ENCODE measurements at places on chromosomes 5 and 9.

DNA sequence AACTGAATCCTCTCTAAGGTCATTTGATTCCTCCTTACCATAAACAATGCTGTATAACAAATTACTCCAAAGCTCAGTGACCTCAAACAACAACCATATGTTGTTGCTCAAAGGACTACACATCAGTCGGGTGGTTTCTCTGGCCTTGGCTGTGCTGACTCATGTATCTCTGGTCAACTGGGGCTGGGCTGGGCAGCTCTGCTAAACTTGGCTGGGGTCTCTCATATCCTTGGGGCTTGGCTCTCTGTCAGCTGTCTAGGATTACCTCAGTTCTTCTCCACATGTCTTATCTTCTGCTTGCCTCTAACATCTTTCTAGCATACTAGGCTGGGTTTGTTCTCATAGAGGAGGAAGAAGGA, 86.4 kb downstream of the GALNT10 start:
- DNase-seq = peak; percentile 98
- peak overlapping the region; percentile 54 for H3K27ac ChIP-seq
- no peak overlapping the region for H3K4me3 ChIP-seq

GRCh38 chr9:97487861-97488260, 13.6 kb upstream of the TMOD1 start:
- DNase-seq = no peak
- no peaks in the 10 kb centered on the region for H3K27me3 ChIP-seq
- H3K36me3 ChIP-seq = no peaks in the 10 kb centered on the region
- H3K27ac ChIP-seq = no peak overlapping the region

DNA sequence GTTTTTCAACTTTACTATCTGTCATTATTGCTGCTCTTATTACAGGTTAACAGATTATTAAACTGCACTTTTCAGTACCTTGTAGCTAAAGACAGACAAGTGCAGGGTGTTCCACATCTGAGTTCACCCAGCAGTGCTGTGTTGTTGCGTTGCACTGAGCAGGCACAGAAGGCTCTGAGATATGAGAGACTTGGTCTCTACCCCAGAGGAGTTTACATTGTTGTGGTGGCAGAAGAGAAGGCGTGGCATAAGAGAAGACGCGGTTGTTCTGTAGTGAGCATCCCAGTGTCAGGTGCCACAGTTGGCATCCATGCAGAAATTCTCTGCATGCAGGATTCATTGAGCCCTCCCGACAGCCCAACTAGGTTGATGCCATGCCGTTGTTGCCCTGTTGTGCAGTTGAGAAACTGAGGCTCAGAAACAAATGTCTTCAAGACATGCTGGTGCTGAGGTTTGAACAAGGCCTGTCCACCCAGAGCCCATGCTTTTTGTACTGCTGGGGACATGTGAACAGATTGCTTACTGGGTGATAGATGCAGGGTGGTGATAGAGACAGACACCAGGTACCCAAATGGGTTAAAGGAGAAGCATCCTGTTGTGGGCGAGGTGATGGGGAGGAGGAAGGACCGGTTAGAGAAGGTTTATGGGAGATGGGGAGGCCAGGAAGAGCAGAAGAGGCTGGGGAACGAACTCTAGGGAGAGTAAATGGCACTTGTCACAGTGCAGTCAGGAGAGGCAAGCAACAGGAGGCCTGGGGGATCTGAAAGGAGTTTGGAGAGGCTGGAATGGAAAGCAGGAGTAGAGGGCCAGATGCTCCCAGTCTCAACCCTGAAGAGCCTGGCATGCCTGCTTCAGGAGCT, 8.2 kb downstream of the ABL1 start:
- no peak for DNase-seq
- no peaks in the 10 kb centered on the region for H3K36me3 ChIP-seq
- no peaks in the 10 kb centered on the region for H3K27me3 ChIP-seq
- H3K4me1 ChIP-seq = peaks cover 57% of the 10 kb centered on the region
- no peak overlapping the region for H3K4me3 ChIP-seq

GRCh38 chr5:171825051-171825450, 39.4 kb downstream of the SMIM23 start:
- no peak overlapping the region for H3K4me3 ChIP-seq
- DNase-seq = peak; percentile 75
- H3K27me3 ChIP-seq = peaks cover 4% of the 10 kb centered on the region

- no peak overlapping the region for H3K4me3 ChIP-seq
- no peaks in the 10 kb centered on the region for H3K4me1 ChIP-seq
- H3K36me3 ChIP-seq = no peaks in the 10 kb centered on the region
- H3K27me3 ChIP-seq = no peaks in the 10 kb centered on the region
These were observed 12.5 kb upstream of the PARP8 start for GRCh38 chr5:50653946-50654345.

DNA sequence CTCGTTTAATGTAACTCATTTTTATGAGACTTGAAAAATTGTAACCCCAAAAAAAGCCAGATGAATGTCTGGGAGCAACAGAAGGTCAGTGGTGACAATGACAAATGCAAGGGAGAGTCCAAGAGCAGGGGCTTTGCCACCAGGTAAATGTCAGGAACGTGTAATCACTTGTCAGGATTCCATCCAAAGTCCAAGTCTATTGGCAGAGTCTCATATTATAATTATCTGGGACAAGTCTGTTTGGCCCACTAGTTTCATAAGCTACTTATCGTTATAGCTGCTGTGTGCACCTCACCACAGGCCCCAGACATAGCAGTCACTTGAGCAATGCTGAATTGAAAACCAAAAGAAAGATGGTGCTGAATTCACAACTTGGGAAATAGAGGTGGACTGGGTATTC, 180.8 kb downstream of the DNAH5 start:
- no peaks in the 10 kb centered on the region for H3K4me1 ChIP-seq
- DNase-seq = no peak
- no peaks in the 10 kb centered on the region for H3K27me3 ChIP-seq
- no peak overlapping the region for H3K27ac ChIP-seq

DNA sequence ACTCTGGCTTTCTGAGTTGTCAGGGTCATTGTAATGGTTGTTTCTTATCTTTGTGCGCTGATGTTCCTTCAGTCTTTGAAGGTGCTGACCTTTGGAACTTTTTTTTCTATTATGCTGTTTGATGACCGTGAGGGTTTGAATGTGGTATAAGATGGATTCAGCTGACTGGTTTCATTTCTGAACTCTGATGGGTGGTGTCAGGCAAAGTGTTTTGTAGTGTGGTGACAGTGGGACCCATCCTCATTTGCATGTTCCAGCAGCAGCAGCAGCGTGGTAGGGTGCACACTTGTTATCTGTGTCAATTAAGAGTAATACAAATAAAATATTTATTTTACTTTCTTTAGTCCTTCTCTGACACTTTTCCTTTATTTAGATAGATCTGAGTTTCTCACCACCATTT, 227.7 kb upstream of the PRR16 start:
- no peaks in the 10 kb centered on the region for H3K36me3 ChIP-seq
- H3K27me3 ChIP-seq = no peaks in the 10 kb centered on the region

DNA sequence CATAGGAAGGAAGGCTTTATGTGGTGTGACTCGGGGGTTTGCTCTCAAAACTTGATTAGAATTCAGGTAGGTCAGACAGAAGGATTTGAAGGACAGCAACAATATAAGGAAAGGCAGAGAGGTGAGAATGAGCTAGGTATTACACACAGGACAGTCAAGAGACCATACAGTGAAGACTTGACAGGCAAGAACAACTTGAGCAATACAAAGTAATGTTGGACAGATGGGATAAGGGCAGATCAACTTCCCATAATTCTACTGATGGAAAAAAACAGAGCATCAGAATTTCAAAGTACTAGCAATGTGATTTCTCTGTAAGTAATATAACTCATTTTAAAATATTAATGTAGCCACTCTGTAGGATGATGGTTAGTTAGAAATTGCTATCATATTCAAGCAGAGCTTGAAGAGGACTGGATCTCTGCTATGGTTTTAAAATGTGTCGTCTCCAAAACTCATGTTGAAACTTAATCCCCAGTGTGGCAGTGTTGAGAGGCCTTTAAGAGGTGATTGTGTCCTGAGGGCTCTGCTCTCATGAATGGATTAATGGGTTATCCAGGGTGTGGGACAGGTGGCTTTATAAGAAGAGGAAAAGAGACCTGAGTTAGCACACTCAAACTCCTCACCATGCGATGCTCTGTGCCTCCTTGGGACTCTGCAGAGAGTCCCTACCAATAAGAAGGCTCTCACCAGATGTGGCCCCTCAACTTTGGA, 22.4 kb upstream of the HOMER1 start:
- no peak overlapping the region for H3K27ac ChIP-seq
- no peak for DNase-seq
- H3K4me1 ChIP-seq = no peaks in the 10 kb centered on the region
- H3K36me3 ChIP-seq = no peaks in the 10 kb centered on the region

DNA sequence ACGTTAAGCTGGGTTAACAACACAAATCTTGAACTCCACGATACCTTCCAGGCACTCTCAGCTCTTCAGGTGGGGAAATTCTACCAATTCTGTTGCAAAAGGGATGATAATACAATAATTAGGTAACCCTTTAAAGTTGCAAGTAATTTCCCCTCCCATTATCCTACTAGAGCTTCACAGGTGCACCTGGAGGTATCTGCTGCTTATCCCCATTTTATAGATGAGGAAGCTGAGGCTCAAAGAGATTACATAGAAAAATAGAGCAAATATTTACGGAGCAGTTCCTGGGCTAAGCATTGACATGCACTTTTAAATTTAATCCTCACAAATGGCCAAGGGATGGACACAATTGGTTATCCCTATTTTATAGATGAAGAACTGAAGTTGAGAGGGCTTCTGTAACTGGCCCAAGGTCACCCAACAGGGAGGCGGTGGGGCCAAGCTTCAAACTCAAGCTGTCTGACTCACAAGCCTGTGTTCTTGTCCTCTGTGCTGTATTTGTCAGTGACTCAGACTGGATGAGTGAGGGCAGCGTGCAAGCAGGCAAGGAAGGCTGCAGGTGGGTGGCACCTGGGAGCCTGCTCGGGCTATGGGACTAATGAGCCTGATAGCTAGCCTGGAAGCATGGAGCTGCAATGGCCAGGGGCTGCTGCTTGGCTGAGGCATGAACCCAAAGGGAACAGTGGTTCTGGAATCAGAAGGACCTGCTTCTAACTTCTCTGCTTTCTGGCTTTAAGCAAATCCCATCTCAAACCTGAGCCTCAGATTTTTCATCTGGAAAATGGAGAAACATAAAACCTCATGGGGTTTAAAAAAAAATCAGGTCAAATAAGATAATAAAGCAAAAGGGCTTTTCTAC, 105.5 kb downstream of the PDE6A start:
- H3K36me3 ChIP-seq = no peaks in the 10 kb centered on the region
- H3K4me1 ChIP-seq = peaks cover 9% of the 10 kb centered on the region
- no peak overlapping the region for H3K27ac ChIP-seq
- no peaks in the 10 kb centered on the region for H3K27me3 ChIP-seq

DNA sequence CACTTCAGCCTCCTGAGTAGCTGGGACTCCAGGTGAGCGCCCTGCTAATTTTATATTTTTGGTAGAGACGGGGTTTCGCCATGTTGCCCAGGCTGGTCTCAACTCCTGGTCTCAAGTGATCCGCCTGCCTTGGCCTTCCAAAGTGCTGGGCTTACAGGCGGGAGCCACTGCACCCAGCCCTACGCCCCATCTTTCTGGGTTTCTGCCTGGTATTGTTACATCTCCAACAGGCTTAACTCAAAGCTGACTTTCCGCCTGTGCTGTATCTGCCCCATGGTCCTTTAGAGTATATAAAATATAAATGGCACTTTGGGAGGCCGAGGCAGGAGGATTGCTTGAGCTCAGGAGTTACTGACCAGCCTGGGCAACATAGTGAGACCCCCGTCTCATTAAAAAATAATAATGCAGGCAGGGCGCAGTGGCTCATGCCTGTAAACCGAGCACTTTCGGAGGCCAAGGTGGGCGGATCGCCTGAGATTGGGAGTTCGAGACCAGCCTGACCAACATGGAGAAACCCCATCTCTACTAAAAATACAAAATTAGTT, 36.5 kb upstream of the GLDC start:
- peak overlapping the region; percentile 97 for H3K27ac ChIP-seq
- H3K4me3 ChIP-seq = peak overlapping the region; percentile 74
- no peaks in the 10 kb centered on the region for H3K27me3 ChIP-seq
- peaks cover 3% of the 10 kb centered on the region for H3K4me1 ChIP-seq
- peak; percentile 14 for DNase-seq

DNA sequence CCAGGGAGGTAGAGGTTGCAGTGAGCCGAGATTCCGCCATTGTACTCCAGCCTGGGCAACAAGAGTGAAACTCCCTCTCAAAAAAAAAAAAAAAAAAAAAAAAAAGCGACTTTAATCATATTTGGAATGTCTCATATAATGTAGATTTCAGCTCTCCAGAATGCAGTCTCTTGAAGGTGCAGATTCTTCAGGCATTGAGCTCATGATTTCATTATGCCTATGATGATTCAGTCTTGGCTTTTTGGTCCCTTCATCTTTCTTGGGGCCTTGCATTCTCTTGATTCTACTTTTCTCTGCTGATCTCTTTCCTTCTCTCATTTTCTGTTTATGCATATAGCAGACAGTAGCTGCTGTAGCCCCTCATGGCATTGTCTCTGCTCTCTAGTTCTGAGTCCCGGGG, 22.9 kb downstream of the KDM4C start:
- no peak overlapping the region for H3K27ac ChIP-seq
- H3K27me3 ChIP-seq = no peaks in the 10 kb centered on the region
- H3K36me3 ChIP-seq = no peaks in the 10 kb centered on the region
